ENCODE measurements at places on chromosomes 11 and 22.

GRCh38 chr11:33885338-33886005, 6.4 kb downstream of the LMO2 start:
- no peak for DNase-seq

- no peak for DNase-seq
These were observed 25.1 kb upstream of the CAPRIN1 start for GRCh38 chr11:34026432-34026831.

DNA sequence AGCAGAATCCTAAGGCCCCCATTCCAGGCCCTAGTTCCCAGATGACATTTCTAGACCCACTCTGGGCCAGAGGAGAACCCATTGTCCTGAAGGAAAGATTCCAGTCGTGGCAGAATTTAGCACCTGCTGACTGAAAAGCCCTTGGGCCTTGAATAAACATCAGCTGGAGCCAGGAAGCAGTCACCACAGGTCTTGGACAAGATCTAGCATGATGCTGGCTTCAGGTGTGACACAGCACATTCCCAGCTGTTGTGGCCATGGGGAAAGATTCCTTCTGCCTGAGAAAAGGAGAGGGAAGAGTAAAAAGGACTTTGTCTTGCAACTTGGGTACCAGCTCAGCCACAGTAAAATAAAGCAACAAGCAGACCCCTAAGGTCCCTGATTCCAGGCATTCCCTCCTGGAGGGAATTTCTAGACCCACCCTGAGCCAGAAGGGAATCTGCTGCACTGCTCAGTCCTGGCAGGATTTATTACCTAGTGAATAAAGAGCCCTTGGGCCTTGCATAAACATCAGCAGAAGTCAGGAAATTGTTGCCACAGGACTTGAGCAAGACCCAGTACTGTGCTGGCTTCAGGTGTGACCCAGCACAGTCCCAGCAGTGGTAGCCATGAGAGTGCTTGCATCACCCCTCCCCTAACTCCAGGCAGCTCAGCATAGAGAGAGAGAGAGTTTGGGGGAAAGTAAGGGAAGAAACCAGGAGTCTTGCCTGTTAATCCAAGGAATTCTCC, 42.5 kb upstream of the PAMR1 start:
- no peak for DNase-seq

- DNase-seq, result no peak
These were observed 277.4 kb upstream of the SESN3 start for GRCh38 chr11:95508219-95508890.

GRCh38 chr22:40055143-40055883, 60.6 kb downstream of the FAM83F start:
- peak; percentile 37 for DNase-seq

DNA sequence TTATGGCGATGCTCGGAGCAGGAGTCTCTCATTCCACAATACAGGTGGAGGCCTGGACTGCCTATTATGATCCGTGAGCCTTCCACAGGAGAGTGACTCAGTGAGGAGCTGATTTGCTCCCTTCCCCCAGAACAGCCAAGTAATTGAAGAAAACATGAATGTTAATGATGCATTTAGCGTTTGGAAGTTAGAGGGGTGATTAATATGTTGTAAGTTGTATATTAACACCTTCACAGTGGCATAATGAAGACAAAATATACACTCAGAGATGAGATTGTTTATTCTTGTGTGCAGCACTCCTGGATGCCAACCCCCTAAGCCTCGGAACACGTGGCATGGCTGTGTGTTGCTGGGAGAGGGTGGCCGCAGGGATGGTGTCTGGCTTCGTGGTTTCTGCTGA, 98.6 kb downstream of the GRIK4 start:
- DNase-seq, result no peak

DNA sequence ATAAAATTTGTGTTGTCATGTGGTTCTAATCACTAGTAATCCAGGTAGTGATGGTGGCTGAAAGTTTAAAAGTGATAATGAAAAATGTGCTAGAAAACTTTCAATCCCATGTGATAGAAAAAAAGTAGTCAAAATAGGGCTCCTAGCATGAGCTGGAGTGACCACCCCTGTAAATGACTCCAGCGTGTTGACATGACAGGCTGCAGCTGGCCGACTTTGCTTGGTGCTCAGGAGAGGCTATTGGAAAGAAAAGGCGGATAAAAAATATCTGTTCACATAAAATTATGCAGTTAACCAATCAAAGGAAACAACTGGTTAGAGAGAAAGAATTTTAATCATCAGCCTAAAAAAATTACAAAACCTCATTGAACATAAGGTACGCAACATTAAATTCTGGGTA, 16.9 kb upstream of the MTCH2 start:
- no peak for DNase-seq

- DNase-seq, result no peak
These were observed 135.2 kb upstream of the NCAM1 start for GRCh38 chr11:112826026-112826425.

DNA sequence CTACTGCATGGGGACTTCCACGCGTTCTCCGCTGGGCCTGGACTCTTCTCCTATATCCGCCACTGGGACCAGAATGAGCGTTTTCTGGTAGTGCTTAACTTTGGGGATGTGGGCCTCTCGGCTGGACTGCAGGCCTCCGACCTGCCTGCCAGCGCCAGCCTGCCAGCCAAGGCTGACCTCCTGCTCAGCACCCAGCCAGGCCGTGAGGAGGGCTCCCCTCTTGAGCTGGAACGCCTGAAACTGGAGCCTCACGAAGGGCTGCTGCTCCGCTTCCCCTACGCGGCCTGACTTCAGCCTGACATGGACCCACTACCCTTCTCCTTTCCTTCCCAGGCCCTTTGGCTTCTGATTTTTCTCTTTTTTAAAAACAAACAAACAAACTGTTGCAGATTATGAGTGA, 7.7 kb downstream of the SLC3A2 start:
- no peak for DNase-seq

GRCh38 chr11:76320929-76321328, 60.0 kb downstream of the THAP12 start:
- DNase-seq, result no peak

DNA sequence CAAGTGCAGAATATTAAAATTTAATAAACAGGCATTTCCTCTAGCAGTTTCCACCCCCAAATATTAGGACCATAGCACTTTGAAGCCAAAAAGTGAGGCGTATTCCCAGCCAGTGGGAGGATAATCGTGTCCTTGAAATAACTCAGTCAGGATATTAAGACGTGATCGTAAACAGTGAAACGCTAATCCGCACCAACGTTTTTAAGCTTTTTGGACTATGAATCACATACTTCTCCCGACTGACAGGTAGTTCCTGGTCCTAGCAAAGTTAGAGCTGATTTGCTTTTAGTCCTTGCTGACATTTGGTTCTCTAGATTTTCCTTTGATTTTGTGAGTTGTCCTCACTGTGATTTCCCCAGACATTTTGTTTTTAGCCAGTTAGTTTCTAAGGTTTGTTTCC, 197.1 kb upstream of the ARHGAP20 start:
- DNase-seq, result no peak

GRCh38 chr11:60392361-60392760, 3.9 kb upstream of the MS4A14 start:
- DNase-seq, result no peak

- no peak for DNase-seq
These were observed 11.2 kb downstream of the NLRP14 start for GRCh38 chr11:7031471-7031871.

DNA sequence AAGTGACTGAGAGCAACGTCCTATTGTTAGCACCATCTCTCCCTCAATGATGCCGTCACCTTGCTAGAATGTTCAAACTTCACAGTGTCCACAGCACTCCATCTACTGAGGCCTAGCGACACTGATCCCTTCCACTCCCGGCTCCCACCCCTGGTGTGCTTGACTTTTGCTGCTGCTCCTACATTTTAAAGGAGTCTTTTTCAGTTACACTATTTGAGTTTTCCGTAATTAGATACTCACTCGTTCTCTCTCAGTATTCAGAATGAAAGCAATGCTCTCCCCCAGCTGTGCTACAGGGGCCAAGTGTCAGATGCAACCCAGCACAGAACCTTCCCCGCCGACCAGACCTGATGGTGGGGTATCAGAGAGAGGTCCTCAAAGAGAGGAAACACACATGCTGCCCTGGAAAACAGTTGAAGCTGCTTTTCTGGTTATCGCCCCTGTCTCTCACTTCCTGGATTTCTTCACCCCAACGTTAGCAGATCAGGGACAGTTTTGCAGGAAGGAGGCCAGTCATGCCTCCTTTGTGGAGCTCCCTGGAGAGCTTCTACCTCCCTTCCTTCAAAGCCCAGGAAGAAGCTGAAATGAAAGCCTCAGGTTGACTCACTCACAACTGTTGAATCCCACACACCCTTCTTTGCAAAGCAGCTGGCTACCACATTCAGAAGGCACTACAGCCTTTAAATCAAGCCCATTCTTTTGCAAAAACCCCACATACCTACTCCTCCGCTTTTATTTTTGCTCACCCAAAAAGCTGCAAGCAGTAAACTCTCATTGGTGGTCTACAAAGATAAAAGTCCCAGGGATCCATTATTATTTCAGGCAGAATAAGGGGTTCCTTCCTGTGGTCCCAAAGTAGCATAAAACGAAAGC, 23.5 kb downstream of the LARGE1 start:
- no peak for DNase-seq
